ENCODE measurements at places on chromosomes 1 and 21.

DNA sequence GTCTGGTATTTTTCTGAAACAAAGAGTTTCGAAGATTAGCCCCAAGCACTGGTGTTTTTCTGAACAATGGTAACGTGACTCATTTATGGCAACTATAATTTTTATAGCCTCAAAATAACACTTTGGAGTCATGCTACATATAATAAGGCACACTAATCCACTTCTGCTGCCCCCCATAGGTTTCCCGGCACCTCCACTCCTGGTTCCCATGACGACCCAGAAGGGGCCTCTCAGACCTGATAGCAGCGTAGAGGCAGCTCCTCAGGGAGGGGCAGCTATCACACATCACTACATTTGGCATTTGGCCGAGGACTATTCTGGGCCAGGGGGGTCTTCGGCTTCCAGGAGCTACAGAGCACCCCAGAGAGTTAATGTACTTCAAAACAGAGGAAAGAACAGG, 23.3 kb downstream of the CAPN8 start:
- DNase-seq = peak; percentile 87

GRCh38 chr1:56477164-56478111, 101.9 kb downstream of the PLPP3 start:
- DNase-seq = no peak

- DNase-seq = no peak
Measured at GRCh38 chr1:107877745-107878144, 87.2 kb downstream of the VAV3 start.

DNA sequence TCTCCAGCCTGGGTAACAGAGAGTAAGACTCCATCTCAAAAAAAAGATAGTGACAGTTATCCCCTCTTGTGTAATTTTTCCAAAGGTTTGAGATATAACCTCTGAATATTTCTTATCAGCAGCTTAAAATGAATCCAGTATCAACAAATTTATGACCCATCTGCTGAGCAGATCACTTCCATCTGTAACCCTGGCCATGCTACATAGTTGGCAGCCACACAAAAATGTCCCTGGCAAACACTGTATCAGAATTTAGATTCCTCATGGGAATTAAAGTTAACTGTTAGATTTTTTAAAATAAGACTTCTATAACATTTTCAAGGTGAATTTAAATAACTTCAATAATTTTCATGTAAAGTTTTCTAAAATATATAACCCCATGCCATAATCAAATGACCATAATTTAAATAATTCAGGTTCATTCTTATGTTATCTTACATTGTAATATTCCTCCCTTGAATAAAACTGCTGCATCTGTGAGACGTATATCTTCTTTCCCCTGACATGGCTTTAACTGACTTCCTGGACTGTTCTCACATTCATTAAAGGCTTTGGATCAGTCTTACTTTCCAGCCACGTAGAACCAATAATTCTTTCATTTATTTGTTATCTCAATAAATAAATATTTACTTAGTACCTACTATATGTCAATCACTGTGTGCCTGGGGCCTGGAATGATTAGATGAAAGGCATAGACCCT, 5.3 kb upstream of the PRPF38B start:
- DNase-seq = no peak

- no peak for DNase-seq
Measured at GRCh38 chr1:48005253-48006117, 8.3 kb upstream of the TRABD2B start.

DNA sequence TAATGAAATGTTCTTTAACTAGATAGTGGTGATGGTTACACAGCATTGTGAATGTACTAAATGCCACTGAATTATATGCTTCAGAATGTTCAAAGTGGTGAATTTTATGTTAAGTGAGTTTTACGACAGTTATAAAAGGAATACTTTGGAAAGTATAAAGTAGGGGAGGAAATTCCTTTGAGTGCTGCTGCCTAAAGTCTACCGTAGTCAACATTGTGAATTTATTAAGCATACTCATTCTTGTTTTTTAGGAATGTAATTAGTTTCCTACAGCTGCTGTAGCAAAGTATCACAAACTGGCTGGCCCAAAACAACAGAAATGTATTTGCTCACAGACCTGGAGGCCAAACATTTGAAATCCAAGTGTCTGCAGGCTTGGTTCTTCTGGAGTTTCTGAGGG, 73.0 kb downstream of the SWT1 start:
- DNase-seq = no peak

- DNase-seq = no peak
Measured at GRCh38 chr1:226455843-226456242, 48.0 kb upstream of the PARP1 start.

GRCh38 chr1:38815903-38816627, 43.5 kb downstream of the RRAGC start:
- DNase-seq = no peak

DNA sequence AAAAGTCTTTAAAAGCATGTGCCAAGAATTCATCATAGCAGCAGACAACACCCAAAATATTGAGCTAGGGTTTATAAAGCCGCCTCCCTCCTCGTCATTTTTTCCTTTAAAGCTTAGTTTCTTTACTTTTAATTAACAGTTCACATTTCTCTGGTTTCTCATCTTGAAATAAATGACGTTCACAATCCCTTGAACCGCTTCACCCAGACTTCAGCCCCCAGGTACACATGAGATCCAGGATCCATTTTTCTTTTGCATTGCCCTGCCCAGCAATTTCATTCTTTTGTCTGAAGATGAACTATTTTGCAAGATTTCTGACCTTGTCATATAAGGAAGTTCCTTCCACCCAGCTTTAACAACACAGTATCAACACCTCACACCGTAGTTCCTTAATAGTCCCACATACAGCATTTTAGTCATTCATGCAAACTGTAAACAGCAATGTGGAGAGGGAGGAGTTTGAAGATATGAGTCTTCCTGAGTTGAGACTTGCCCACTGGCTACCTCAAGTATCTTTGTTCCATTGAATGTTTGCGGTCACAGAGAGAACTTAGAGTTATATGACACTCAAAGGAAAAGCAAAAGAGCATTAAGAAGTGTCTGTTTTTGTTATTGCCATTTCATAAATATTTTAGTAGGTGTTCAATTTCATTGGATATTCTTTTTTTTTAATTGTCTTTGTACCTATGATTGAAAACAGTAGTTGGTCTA, 35.3 kb upstream of the CACYBP start:
- no peak for DNase-seq

DNA sequence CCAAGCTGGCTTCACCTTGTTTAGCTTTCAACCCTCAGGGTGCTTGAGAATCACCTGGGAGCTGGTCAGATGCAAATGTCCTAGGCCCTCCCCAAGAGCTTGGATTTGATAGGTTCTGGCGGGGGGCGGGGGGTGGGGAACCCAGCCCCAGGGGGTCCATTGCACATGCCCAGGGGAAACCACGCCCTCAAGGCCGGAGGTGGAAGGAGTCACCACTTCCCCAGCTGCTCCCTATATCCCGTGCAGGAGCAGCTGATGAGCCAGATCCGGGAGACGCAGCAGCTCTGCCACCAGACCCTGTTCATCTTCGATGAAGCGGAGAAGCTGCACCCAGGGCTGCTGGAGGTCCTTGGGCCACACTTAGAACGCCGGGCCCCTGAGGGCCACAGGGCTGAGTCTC, 5.8 kb downstream of the TOR3A start:
- no peak for DNase-seq

DNA sequence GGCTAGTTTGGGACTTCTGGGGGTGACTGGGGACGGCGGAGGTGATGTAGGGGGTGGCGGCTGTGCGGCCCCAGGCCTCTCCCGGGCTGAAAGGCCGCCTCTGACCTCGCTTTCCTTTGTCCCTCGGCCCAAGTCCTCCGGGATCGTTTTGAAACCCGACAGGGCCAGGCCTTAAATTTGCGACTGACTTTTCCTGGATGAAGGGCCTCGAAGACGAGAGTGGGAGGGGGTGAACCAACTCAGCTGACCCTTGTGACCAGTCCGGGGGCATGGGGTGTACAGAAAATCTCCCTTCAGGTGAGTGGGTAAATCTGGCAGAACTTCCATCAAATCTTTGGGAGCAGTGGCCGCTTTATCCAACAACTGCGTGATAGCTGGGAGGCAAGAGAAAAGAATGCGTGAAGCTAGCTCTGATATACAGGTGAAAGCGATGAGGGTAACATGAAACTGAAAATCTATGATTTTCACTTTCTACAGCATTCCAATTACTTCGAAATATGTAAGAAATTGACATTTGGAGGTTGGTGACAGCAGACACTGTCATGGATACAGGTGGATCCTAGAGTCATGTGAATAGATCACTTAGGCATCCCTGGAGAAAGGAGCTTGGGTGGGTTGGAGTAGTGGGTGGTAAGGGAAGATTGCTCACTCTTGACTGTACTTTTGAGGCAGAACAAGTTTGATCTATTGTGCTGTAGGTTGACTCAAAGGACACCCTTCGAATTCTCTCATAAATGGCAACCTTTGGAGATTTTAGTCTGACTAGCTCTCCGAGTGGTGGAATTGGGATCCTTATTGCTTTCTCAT, 885 bp downstream of the AHCYL1 start:
- DNase-seq = no peak

DNA sequence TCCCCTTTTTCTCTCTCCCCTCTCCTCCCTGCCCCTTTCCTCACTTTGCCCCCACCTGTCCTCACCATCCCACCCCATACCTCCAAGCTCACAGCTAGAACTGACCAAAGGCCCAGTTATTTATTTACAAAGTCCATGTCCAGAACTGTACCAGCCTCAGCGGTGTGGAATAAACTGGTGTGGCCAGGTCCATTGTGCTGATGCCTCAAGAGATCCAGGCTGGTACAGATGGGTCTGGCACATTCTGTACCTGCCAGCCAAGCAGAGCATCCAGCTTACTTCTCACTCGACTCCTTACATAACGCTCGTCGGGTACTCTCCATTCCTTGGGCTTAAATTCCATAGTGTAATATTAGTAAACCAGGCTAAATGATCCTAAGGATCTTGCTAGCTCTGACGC, 11.8 kb downstream of the PDZK1IP1 start:
- DNase-seq = no peak

- no peak for DNase-seq
Measured at GRCh38 chr1:180814258-180814657, 98.4 kb upstream of the KIAA1614 start.

DNA sequence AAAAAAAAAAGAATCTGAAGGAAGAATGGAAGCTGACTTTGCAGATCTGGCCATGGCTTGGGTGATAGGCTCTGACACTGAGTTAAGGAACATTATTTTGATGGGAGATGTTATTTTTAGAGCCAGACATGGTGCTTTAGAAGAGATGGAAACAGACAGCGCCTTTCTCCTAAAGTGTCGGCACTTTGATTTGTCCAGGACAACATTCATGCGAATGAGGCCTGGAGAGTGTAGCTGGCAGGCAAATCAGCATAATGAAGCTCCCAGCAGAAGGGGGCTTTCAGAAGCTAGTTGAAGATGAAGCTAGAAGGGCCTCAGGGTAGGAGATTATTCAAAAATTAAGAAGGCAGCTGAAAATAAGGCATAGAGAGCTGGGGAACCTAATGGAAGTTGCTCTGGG, 397.7 kb downstream of the RWDD3 start:
- no peak for DNase-seq

GRCh38 chr1:24097663-24098062, 14.3 kb downstream of the MYOM3 start:
- no peak for DNase-seq

DNA sequence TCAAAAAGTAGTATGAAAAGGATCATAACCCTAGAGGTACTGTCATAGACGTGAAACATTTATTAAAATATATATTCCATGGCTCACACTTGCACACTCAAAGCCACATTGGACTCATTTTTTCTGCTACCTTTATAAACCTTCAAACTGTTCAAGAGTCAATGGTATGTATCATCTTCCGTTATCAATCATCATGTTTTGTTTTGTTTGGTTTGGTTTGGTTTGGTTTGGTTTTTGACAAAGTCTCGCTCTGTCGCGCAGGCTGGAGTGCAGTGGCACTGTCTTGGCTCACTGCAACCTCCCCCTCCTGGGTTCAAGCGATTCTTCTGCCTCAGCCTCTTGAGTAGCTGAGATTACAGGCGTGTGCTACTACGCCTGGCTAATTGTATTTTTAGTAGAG, 1.8 kb downstream of the IFNAR2 start:
- DNase-seq = no peak

- no peak for DNase-seq
Measured at GRCh38 chr1:246245541-246245940, 261.5 kb downstream of the SMYD3 start.

GRCh38 chr1:169146576-169147214, 40.2 kb downstream of the ATP1B1 start:
- no peak for DNase-seq

DNA sequence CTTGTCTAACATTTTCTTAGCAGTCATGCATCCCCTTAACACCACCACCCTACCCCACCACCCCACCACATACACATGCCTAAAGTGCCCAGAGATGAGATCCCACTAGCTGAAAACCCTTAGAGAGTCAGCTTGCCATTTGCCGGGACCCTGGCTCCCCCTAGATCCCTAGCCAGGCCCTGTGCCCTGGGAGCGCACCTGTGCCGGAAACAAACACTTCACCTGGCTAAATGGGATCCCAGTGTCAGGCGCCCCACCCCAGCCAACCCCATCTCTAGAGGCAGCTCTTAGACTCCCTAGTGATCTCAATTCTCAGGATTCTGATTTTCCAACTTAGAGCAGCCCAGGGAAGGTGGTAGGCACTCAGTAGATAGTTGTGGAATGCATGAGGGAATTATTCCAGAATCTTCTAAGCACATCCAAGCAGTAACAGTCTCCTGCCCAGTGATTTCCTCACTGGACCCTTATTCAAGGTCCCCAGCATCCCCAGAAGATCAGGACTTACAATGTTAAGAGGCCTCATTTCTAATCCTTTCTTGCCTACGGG, 105.2 kb downstream of the LAMC2 start:
- no peak for DNase-seq

DNA sequence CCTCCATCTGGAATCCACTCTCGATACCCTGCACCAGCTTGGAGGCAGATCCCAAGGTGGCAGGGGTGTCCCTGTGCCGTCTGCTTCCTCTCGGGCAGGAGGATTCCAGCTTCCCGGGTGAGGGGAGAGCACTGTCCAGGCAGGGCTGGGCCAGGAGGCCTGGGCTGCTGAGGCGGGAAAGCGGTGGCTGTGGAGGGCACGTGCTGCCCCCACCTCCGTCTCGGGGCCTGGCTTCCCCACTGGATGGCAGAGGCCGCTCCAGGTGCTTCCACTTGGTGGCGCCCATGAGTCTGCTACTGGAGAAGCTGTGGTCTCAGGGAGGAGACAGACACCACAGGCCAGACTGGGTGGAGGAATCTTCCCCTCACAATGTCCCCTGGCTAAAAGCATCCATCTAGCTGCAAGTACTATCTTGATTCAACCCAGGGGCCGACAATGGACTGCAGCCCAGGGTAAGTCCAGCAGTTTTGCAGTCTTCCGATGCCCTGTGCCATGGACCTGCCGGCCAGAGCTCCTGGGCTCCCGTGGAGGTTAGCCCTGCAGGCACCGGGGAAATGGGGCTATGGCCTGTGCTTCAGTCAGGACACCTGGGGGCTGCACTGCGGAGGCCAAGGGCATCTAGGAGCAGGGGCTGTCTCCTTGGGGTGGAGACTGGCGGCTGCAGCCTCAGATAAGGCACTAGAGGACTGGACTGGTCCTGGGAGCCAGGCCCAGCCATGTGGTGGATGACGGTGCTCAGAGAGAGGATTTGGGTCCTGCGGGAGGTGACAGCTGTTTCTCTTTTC, 41.3 kb upstream of the EIF4G3 start:
- DNase-seq = no peak

- DNase-seq = peak; percentile 57
Measured at GRCh38 chr1:88985032-88985431, 7.4 kb downstream of the KYAT3 start.
